ENCODE measurements at places on chromosomes 3 and 15. TPM values are rescaled to one million over a fixed set of nuclear protein-coding genes. Genes with fewer than 3 reads are reported as not detected.

PLA2G4E gene
- total RNA-seq: not detected

PRRT3 gene
- 3.0 TPM for total RNA-seq

GAP43 gene
- total RNA-seq: not detected

XXYLT1 gene
- 18.4 TPM for total RNA-seq

WDR82 gene
- total RNA-seq: 73.5 TPM

LINGO1 gene
- total RNA-seq: not detected

PIERCE2 gene
- total RNA-seq: 2.8 TPM

TP53BP1 gene
- total RNA-seq: 58.5 TPM

OR5K2 gene
- not detected for total RNA-seq

PIGX gene
- total RNA-seq: 33.0 TPM

CCR1 gene
- 0.15 TPM for total RNA-seq

SENP7 gene
- total RNA-seq: 11.1 TPM

TTLL13 gene
- 0.10 TPM for total RNA-seq

AMIGO3 gene
- total RNA-seq: not detected

RBMS3 gene
- total RNA-seq: 26.7 TPM

FAM81A gene
- 1.4 TPM for total RNA-seq

CISH gene
- 1.9 TPM for total RNA-seq

SI gene
- total RNA-seq: not detected

TM4SF1 gene
- total RNA-seq: 247 TPM

SLC12A6 gene
- total RNA-seq: 19.8 TPM

ZIC1 gene
- total RNA-seq: not detected

PTPRG gene
- total RNA-seq: 119 TPM

CHRM5 gene
- 0.05 TPM for total RNA-seq

ONECUT1 gene
- not detected for total RNA-seq

NPAP1 gene
- total RNA-seq: not detected

GOLGA8J gene
- total RNA-seq: 0.10 TPM

FOXP1 gene
- 27.3 TPM for total RNA-seq

All from renal cortical epithelial cell (primary cell).